ENCODE measurements at places on chromosomes 16 and 17.
A peak's percentile ranks its signal among the peaks of the same experiment; 100 is the strongest.

DNA sequence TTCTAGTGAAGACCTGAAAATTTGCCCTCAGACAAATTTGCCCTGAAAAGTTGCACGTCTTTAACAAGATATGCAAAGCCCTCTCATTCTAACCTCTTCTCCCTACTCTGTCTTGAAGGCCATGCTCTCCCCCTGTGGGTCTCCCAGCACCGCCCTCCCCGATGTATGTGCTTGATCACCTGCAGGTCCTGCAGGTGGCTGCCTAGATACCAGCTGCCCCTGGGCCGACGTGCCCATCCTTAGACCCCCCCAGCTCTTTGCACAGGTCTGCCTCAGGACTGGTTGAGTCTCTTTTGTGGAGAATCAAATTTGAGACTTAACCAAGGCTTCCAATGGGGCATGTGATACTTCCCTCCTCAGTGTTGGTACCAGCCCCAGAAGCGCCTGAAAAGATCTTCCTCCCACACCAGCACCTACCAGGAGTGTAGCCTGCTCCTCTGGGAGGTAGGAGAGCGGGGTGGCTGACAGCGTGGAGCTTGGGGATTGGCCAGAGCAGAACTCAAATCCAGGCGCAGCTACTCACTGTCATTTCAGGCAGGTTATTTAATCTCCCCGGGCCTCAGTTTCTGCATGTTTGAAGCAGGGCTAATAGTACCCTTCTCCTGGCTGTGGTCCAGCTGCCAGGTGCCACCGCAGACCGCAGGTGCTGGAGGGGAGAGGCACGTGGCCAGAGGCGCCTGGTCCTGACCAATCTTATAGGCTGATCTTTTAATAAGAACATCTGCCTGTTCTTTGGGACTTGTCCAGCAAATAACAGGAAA lies 4.5 kb upstream of the MRPL38 start:
- DNase-seq: no peak

DNA sequence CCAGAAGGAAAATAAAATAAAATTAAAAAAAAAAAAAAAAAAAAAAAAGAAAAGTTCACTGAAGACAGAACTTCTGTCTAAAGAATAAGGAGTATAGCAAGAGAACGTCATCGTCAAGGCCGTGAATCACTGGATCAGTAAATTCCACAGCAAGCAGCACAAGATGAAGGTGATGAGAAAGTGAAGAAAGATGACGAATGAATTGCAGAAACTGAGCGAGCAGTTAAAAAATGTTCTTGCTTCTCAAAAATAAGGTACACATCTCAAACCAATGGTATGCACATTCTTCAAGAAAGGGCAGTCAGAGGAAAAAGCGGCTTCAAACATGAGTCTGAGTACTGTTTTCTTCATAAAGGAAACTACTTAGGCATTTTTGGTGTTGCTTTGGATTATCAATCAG lies 104.7 kb downstream of the SMG6 start:
- DNase-seq: no peak

- no peak for DNase-seq
These were observed 44.2 kb downstream of the N4BP1 start for GRCh38 chr16:48565752-48566151.

DNA sequence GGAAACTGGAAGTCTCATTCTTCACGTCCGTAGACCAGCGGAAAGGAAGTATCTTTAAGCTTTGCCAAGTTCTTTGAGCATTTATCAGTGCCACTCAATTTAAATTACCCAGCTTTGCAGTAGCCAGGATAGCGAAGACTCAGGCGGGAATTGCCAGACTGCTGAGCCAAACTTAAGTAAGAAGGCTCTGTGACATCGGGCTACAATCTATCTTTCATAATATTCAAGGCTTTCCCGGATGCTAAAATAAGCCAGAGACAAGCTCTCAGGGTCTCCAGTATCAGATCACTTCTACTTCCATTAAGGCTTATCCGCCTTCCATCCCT lies 436 bp upstream of the BRIP1 start:
- DNase-seq: no peak

DNA sequence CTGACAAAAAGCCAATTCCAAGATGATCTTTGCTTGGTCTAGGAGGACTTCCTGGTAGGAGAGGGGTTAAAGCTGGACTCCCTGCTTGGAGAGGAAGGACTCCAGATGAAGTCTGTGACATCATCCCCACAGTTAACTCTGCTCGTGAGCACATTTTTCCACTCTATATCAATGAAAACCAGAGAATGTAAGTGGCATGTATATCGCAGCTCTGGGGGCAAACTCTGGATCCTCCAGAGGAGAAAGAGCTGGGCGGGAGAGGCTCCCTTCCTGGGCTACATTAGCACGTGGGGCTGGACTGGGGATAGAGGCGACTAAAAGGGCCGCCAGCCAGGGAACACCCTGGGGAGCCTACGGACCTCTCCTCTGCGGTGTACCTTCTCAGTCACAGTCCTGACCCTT lies 34.1 kb downstream of the HIC1 start:
- no peak for DNase-seq

DNA sequence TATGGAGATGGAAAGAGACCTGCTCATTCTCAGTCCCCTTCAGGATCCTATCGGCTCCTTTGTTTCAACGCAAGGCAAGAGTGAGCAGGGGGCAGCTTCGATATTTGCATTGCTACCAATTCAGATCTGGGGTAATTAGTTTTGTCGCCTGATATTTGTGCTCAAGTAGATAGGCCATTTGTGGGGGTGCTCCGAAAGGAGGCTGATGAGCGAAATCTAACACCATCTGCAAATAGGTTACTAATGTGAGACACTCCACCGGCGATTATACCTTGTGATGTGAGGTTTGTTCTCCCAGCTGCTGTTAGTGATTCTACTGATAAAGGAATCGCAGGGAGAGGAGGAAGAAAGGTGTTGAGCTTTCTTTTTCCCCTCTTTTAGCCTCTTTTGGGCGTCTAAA lies 31.5 kb downstream of the WSCD1 start:
- no peak for DNase-seq

GRCh38 chr17:57554826-57555635 lies 190.1 kb downstream of the CCDC182 start:
- DNase-seq: no peak

- DNase-seq: no peak
These were observed 50.5 kb downstream of the SEC14L1 start for GRCh38 chr17:77191244-77191643.

DNA sequence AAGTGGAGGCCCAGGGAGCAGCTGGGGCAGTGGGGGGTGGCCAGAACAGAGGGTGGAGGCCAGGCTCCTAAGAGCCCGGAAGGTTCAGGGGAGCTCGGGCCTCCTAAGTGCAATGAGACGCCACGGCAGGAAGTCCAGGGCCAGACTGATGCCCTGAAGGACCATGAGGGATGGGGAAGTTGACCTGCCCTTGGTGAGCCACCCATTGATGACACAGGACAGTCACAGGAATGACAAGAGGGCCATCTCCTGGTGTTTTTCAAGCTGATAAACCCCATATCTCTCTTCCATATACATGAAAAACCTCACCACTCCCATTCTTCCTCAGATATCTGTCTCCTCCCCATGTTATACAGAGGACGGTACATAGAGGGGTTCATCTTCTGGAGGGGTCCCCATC lies 5.8 kb upstream of the MRPL58 start:
- DNase-seq: no peak

GRCh38 chr16:929227-930073 lies 41.3 kb downstream of the LMF1 start:
- no peak for DNase-seq

DNA sequence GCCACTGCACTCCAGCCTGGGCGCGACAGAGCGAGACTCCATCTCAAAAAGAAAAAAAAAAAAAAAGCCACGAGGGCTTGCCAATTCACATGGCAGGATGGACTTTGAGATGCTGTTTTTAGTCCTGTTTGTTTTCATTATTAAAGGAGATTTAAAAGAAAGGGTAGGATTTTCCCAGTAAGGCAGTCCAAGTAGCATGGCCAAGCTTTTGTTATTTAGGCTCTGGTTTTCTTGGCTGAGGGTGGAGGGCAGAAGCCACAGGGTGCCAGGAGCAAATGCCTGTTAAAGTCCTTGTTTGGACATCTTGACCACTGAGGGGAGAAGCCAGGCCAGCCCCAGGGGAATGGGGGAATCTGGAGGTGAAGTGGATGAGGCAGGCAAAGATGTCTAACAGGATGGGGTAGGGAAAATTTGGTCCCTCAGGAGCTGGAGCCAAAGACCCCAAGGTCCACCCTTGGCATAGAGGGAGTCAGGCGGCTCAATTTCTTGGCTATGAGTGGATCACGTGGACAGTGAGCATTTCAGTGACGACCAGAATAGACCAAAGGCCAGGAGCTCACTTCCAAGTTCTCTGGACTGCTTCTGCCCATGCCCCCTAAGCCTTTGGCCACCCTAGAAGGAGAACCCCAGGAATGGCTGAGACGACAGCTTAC lies 20.8 kb upstream of the PLLP start:
- no peak for DNase-seq

- no peak for DNase-seq
These were observed 831.0 kb upstream of the EEF2KMT start for GRCh38 chr16:5928476-5929065.

DNA sequence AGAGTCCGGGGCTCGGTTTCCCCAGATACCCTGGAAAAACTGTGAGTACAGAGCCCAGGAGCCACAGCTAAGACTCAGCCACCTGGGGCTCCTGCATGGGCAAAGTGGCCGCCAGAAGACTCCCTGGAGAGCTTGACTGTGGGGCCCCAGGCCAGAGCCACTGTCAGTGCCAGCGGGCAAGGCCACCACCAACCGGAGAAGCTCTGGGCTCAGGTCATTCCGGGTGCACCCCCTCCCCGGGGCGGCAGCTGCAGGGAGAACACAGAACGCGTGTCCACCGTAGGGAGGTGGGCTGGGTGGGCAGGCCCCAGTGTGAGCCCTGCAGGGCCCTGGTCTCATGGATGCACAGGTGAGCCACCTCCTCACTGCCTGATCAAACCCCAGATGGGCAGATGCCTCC lies 22.3 kb upstream of the RBFOX3 start:
- DNase-seq: no peak

DNA sequence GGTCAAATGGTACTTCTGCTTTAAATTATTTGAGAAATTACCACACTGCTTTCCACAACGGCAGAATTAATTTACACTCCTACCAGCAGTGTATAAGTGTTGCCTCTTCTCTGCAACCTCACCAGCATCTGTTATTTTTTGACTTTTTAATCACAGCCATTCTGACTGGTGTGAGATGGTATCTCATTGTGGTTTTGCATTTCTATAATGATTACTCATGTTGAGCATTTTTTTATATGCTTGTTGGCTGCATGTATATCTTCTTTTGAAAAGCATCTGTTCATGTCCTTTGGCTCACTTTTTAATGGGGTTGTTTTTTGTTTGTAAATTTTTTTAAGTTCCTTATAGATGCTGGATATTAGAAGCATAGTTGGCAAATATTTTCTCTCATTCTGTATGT lies 446.7 kb downstream of the PMP22 start:
- no peak for DNase-seq

DNA sequence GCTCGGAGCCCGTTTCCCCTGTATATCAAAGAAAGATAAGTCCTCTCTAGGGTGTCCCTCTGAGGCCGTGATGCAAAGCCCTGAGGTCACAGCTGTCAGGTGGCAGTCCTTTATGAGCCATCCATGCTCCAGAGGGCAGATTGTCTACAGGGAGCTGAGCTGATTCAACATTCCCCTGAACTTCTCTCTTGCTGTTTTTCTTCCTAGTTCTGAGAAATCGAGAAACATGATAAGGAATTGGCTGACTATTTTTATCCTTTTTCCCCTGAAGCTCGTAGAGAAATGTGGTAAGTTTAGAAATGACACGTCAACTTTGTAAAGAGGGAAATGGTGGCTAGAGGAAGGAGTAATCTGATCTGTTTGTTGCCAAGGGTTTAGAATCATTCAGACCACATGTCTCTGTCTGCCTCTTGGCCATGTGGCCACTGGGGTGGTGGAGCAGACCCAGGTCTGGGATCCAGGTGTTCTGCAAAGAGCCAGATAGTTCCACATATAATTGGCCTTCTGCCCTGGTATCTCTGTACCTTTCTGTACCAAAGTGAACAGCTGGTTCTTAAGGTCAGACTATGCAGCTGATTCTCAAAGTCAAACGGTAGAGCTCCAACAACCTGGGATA lies 3.5 kb downstream of the CTNS start:
- DNase-seq: no peak

DNA sequence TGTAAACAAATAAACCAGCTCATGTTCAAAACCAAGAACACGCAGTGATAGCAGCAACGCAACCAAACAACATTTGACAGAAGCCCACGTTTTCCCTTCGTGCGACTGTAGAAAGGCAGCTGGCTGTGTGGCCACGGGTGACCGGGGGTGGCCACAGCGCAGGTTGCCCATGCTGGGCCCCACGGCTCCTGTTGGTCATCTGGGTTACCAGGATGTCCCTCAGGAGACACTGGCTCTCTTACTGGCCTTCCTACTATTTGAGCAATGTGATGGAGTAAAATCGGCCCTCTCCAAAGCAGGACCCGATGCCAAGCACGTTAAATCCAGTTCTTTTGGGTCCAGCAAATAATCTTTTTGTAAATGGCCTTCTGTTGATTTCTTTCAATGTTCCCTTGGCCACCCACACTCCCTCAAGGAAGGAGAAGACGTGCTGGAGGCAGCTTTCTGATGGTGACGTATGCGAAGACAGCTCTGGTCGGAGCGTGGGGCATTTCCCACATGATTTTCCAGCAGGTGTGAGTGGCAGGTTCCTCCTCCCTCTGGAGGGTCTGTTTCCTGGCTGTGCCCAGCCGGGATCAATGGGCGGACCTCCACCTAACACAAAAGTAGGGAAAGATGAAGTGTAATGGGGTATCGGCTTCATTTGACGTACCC lies 143.1 kb upstream of the CHMP6 start:
- no peak for DNase-seq

GRCh38 chr17:68431661-68432071 lies 25.6 kb downstream of the WIPI1 start:
- DNase-seq: no peak

- no peak for DNase-seq
These were observed 287.8 kb downstream of the SOX9 start for GRCh38 chr17:72408641-72409040.

- peak; percentile 55 for DNase-seq
These were observed 4.7 kb downstream of the SLC12A3 start for GRCh38 chr16:56869513-56870275.

DNA sequence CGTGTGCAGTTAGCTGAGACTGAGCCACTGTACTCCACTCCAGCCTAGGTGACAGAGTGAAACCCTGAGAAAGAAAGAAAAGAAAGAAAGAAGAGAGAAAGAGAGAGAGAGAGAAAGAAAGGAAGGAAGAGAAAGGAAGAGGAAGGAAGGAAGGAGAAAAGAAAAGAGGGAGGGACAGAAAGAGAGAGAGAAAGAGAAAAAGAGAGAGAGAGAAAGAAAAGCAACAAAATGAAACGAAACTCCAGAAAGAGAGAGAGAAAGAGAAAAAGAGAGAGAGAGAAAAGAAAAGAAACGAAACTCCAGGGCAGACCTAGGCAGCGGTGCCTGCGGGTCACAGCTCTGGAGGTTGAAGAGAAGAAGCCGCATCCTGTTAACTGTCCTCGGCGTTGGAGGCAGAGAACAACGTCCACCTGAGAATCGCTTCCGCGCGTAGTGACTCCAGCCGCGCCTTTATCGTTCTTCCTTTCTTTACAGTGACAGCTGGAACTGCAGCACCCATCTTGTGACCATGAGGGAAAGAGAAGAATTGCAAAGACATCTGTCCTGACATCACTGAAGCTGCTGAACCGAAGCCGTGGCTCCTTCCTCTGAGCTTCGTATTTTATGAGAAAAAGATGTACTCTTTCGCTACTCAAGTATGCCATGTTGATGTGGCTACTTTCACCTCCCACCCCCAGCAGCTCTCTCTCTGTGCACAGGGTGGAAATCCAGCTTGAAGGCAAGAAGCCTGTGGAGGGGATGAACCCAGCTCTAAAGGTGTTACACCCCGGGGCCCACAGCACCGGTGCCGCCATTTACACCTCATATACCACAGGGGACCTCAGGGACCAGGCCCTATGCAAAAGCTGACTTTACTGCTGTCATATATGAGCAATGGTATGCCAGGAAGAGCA lies 56.9 kb upstream of the DOC2B start:
- DNase-seq: no peak

- DNase-seq: no peak
These were observed 4.8 kb downstream of the DCAKD start for GRCh38 chr17:45046537-45047125.

All from bone marrow (tissue), 2 donors.